H7 (cell line): ENCODE measurements at places on chromosomes 4 and X.

- no peak for DNase-seq
Observed at GRCh38 chr4:15147714-15148113, 145.4 kb downstream of the CPEB2 start.

DNA sequence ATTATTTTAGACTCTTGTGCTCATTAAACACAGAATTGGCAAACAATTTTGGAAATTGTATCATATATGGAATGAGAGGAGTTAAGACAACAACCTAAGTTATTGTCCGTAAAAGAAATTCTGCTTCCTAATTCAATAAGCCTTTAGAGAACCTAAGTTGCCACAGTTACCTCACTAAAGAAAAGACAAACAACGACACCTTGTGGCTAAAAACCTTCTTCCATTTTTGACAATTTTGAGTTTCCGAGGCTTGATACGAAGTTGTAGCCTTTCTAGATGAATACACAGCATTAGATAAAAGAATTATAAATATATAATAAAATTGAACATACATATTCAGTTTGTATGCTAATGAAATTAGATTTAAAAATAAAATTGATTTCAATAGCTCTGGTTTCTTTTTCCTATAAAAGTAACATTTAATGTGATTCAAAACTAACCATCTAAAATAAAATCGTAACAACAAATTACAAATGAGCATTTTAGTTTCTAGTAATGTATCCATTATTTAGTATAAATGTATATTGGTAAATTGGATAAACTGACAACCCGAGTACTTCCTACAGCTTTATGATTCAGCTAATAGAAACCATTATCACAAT, 275.1 kb downstream of the GPM6A start:
- peak; percentile 25 for DNase-seq

- no peak for DNase-seq
Observed at GRCh38 chrX:48474581-48474980, 1.4 kb upstream of the FTSJ1 start.

DNA sequence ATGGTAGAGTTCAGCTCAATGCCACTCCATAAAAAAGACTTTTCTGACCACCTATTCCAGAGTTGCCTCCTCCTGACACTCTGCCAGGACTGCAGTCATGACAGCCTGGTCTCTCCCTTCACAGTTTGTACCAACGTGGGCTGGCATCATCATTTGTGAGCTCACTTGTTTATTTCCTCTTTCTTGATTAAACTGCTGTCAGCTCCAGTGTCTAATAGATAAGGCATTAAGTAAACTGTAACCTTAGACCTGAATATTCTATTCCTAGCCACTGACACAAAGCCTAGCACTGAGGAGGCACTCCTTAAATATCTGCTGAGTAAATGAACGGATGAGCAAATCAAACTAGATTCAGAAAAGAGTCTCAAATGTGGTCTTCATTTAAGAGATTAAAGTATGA, 48.7 kb downstream of the DDX60 start:
- no peak for DNase-seq

DNA sequence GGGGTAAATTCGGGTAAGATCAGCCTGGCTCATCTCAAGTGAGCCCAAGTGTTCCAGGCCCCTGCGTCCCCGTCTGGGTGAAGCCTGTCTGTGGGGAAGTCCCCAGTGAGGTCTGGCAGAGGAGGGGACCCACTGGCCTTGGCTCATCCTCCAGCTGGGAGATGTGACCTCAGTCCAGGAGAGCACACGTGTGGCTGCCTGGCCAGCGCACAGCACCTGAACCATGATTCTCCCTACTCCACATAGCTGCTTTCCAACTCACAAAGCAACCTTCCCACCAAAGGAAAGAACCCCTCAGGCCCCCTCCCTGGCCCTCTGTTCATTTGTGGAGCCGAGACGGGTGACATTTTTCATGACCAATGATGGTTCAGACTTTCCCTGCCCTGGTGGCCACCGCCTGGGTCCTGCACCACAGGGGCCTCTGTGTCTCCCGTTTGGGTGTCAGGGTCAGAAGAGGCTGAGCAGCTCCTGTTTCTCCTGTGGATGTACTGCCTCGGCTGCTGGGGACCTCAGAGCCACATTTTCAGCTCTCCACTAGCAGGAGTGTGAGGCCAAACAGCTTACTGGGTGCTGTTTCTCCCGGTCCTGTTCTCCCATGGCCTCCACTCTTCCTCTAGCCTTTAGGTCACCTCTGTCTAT, 111.4 kb downstream of the CPZ start:
- DNase-seq = peak; percentile 32

- DNase-seq = no peak
Observed at GRCh38 chr4:13364172-13364571, 120.0 kb downstream of the RAB28 start.

DNA sequence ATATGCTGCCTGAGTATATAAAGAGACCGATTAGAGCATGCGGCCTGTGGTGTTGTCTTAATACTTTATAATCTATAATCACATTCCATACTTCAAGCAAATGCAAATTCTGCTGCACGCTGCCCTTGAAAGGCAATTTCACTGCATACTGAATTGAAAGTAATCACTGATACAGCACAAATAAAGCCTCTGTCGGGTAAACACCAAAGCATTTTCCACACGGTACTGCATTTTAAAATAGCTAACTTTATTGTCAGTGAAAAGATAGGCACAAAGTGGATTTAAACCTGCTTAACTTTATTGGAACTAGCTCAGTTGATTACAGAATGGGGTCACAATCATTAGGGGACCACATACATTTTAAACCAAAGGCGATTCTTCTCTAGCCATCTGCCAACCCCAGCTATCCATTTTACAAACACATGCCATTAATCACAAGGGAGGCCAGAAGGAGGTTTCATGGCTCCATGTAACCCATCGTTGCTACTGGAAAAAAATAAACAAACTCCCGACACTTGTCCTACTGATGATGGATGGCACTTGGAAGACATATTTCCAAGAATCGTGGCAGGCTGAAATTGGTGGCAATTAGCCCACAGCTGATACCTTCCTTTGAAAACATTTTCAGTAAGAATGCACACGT, 65.9 kb downstream of the AMOT start:
- DNase-seq = no peak

DNA sequence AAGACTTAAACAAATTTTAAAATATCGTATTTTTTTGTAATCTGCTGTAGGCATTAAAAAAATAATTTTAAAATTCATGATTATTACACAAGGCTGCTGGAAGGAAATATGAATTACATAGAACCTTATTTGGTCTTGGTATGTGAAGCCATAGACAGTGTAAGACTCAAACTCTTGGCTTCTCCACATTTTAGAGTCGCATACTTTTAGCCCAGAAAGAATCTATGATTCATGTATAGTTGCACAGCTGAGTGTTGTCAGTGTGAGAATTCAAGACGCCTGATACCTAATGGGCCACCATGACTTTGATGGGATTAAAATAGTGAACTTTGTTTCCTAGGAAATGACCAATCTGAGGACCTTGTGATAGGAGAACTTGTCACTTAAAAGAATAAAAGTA, 1.4 kb downstream of the INTU start:
- DNase-seq = no peak

GRCh38 chr4:37157476-37158167, 86.9 kb upstream of the NWD2 start:
- no peak for DNase-seq

DNA sequence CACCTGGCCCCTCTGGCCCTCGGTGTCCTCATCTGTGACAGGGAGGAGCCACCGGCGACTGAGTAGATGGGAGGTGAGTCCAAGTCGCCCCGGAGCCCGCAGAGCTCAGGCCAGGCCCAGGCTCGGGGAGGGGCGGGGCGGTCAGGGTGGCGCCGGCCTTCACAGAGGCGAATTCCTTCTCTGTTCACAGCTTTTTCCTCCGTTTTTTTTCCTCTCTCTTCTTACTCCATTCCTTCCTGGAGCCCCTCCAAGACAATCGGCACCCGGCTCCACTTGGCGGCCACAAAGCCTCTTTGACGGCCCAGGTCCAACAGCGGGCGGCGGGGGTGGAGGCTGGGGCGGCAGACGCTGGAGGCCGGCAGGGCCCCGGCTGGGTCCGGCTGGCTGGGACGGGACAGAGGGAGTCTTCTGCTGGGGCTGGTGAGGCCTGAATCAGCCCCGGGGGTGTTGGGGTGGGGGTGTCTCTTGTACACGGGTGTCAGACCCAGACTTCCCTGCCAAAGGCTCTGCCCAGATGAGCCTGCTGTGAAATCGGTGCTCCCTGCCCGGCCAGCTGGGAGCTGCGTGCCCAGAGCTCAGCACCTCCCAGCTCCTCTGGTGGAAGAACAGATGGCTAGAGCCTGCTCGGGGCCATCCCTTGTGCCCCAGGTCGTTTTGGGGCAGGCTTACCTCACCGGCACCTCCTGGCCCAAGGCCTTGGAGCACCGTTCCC, 22.6 kb downstream of the FGFRL1 start:
- DNase-seq = no peak

DNA sequence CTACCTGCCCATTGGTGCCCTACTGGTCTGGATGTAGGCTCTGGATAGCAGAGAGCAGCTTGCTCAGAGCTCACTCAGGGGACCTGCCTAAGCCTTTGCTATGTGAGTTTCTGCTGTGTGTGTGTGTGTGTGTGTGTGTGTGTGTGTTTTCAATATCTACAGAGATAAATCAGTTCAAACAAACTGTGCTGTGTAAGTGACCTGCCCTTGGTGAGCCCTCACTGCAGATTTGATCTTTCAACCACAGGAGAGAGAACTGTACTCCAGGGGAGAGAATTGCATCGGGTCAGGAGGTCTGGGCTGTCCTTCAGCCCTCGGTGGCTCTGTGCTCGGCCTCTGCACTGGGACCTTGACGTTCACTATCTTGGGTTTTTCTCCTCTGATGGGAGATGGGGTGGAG, 35.0 kb upstream of the CDKN2AIP start:
- no peak for DNase-seq
